ENCODE measurements at places on chromosomes 13 and 19.

DNA sequence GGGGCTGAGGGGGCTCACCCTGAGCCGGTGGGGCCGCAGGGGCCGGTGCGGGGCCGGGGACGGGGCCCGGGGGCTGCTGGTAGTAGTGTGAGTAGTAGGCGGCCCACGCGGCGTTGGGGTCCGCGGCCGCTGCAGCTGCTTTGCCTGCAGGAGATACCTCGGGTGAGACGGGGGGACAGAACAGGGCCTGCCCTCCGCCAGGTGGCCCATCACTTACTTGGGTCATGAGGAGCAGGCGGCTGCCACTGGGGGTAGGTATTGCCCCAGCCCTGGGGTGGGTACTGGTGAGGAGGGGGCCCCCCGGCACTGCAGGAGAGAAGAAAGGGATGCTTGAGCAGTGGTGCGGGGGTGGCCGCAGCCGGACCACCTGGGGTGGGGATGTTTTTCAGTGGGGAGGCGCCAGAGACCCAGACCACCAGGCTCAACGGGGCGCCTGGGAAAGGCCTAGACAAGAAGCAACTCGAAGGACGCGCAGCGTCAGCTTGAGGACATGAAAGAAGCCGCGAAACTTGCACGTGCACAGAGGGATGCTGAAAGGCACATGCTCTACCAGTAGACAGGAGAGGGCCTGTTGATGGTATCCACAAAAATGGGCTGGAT is 8.9 kb downstream of the KHSRP start:
- DNase-seq: no peak

DNA sequence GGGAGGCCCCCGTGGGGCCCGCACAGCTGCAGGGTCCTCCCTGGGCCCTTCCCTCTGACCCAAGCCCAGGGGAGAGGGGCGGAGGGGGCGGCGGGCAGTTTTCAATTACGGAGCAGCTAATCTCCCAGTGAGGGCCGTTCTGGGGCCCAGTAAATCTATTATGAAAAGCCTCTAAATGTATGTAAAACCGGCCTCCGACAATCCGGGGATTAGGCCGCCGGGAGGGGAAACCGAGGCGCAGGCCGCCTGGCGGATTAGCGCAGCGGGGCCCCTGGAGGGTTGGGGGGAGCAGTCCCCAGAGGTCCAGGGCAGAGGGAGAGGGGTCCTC is 25.1 kb downstream of the EFNA2 start:
- no peak for DNase-seq

DNA sequence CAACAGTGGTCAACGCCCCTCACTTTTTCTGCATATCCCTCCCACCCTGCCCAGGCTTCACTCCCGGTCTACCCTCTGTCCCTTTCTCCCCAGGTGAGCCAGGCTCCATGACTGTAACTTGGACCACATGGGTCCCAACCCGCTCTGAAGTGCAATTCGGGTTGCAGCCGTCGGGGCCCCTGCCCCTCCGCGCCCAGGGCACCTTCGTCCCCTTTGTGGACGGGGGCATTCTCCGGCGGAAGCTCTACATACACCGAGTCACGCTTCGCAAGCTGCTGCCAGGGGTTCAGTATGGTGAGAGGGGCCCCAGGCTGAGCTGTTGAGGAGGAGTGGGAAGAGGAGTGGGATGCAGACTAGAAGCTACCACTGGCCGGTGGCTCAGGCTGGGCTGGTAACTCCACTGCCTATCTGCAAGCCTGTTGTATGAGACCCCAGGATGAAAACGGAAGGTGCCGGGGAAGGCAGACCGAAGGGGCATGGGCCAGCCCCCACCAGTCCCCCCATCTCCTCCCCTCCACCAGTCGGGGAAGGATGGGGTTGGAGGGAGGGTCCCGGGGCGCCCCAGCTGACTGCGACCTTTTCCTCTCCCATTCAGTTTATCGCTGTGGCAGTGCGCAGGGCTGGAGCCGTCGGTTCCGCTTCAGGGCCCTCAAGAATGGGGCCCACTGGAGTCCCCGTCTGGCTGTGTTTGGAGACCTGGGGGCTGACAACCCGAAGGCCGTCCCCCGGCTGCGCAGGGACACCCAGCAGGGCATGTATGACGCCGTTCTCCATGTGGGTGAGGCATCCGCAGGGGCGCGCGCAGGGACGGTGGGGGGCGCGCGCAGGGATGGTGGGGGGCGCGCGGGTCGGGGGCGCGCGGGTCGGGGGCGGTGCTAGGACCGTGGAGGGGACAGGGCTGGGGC is 14.4 kb downstream of the ACP7 start:
- DNase-seq: no peak

DNA sequence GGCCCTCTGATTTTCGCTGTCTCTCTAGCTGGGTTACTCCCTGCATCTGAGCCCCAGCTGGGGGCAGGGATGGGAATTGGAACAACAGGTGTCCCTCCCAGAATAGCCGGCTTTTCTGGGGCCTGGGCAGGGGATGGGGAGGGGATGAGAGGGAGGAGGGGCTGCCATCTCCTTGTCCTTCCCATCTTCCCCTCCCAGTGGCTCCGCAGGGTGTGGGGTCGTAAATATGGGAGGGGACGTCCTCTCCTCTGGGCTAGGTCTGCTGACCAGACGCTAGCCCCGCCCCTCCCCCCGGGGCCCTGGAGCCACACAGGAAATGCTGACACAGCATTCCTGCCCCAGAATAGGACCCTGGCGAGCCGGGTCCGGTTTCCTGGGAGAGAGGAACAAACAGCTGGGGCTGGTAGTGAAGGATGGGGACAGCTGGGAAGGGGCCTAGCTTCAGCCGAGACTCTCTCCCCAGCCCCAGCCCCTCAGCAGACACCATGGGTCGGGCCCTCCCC is 1.1 kb downstream of the RYR1 start:
- no peak for DNase-seq

DNA sequence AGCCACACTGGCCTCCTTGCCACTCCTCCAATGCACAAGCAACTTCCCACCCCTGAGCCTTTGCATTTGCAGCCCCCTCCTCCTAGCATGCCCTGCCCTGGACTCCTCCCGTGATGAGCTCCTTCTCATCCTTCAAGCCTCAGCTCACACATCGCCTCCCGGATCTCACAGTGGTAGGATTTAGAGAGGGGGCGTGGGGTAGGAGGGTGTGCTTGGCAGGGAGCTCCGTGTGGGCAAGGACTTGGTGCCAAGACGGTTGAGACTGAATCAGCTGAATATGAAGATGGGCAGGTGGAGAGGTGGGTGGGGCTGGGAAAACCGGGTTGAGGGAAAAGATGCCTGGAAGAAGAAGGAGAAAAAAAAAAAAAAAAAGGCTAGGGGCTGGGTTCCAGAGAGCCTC is 48.4 kb upstream of the ZNRF4 start:
- no peak for DNase-seq

DNA sequence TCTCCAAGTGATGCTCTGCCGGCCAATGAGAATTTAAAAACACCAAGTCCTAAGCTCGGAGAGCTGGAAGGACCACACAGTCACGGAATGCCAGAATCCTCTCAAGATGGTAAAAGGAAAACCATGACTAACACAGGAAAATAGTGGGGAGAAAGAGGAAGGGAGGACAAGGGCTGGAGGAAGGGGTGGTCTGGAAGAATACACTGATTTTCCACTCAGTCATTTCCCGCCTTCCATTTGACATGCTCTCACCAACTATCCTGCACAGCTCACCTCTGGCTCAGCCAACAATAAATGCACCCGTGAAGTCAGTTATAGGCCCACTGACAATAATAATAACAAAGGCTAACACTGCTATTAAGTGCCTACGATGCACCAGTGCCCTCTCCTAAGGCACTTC is 31.5 kb downstream of the SLC7A1 start:
- no peak for DNase-seq

GRCh38 chr19:17063428-17063827 is 11.8 kb downstream of the HAUS8 start:
- no peak for DNase-seq

GRCh38 chr13:24064371-24064770 is 96.1 kb upstream of the SPATA13 start:
- no peak for DNase-seq

GRCh38 chr13:79691826-79692225 is 210.9 kb downstream of the NDFIP2 start:
- DNase-seq: no peak
